Stimulated activated CD8-positive, alpha-beta memory T cell treated with anti-CD3 and anti-CD28 coated beads, Interleukin-4, amount 100 ng/mL, for 4 hours (primary cell): ENCODE measurements at places on chromosomes 5 and 9.
A peak's percentile ranks its signal among the peaks of the same experiment; 100 is the strongest.

- DNase-seq, result no peak
These were observed 108.9 kb upstream of the CHD1 start for GRCh38 chr5:99037668-99038067.

GRCh38 chr5:42988568-42988967 is 51.6 kb downstream of the ANXA2R start:
- DNase-seq, result no peak

DNA sequence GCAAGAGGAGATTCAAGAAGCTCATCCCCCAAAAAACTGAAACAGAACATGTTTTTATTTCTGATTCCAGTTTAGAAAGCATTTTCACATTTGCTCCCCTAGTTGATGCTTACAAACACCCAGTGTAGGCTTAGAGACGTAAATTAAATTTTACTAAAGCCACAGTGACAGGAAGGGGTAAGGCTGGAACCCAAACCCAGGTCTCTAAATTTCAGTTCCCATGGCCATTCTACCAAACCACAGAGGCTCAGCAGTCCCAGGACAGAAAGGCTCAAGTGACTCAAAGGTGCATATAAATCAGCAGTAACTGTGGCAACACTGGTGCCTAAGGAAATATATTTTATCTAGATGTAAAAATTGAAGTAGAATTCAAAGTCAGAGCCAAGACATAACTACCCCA is 128.7 kb downstream of the CEP120 start:
- DNase-seq, result no peak

- no peak for DNase-seq
These were observed 19.8 kb downstream of the IFT74 start for GRCh38 chr9:26975728-26976707.

- no peak for DNase-seq
These were observed 34.5 kb upstream of the LCP2 start for GRCh38 chr5:170332058-170332457.

- no peak for DNase-seq
These were observed 714.1 kb upstream of the CDH10 start for GRCh38 chr5:25358919-25359318.

DNA sequence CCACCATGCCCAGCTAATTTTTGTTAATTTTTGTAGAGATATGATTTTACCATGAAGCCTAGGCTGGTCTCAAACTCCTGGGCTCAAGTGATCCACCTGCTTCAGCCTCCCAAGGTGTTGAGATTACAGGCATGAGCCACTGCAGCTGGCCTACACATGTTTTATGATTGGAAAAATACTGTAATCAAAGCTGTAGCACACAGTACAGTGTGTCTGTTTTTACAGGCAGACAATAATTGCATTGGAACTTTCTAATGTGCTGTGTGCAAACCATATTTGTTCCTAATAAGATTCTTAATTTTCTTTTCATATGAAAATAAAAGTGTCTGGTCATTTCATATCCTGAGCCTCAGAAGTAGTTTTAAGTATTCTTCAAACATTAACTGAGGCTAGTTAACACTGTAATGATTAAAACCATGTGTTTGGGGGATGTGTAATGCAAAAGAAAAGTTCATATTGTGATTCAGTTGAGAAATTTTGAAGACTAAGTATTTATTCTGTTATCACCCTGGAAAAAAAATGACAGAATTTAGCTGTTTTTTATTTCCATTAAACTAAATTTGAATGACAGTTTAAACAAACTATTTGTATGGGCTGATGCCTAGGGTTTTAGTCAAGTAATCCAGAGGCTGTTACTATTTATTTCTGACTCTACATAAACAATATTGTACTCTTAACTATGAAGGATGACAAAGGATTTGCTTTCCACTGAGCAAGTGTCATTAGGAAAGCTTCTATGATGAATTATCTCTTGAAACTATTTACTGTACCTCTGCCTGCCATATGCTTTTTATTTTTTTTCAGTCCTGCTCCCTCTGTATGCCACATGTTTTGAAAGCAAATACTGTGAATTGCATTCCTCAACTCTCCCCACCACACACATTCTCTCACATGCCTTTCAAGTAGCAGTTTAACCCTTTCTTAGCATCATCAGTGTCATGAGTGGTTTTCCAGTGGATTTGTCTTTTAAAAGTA is 111.5 kb downstream of the MTREX start:
- no peak for DNase-seq

GRCh38 chr5:78008356-78008967 is 232.3 kb upstream of the TBCA start:
- DNase-seq, result no peak

DNA sequence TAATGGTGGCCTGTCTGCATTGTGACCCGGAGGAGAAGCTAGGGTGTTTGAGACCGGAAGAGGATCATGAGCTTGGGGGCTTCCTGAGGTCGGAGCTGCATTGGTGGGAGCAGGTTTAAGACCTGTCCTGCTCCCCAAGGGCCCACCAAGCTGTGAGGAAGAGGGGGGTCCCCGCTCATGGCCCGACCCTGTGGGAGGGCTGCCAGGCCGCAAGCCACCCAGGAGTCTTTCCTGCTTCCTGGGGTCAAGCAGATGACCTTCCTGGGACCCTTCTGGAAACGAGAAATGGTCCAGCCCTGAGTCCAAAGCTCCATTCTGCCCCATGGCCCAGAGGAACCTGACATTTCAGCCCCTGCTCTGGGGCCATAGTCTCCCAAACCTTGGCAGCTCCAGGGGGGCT is 61.5 kb upstream of the RNU6ATAC start:
- no peak for DNase-seq

- no peak for DNase-seq
These were observed 370.3 kb downstream of the NNT start for GRCh38 chr5:43973318-43973717.

DNA sequence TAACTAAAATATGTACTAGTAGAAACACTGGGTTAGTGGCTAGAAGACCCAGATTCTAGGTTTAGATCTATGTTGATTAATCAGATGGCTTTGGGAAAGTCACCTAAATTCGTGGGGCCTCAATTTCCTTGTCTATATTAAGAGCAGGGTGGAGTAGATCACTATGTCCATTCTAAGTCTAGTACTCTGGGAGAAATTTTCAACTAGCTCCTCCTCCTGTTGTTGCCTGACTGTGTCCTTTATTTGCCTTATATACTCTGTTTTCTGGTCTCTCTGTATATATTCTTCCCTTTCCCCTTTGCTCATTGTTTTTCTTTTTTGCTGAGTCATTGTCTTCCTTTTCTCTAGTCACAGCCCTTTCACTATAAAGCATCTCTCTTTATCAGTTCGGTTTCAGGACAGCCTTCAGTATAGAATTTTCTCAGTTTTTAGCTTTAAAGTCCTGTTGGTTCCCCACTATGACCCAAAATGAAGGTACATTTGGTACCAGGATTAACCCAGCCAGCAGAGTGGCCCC is 44.5 kb upstream of the CDH6 start:
- DNase-seq, result no peak

- peak; percentile 18 for DNase-seq
These were observed 65.3 kb downstream of the ARHGEF37 start for GRCh38 chr5:149646564-149646963.

- DNase-seq, result no peak
These were observed 290.6 kb downstream of the FBXL7 start for GRCh38 chr5:15790446-15791018.

DNA sequence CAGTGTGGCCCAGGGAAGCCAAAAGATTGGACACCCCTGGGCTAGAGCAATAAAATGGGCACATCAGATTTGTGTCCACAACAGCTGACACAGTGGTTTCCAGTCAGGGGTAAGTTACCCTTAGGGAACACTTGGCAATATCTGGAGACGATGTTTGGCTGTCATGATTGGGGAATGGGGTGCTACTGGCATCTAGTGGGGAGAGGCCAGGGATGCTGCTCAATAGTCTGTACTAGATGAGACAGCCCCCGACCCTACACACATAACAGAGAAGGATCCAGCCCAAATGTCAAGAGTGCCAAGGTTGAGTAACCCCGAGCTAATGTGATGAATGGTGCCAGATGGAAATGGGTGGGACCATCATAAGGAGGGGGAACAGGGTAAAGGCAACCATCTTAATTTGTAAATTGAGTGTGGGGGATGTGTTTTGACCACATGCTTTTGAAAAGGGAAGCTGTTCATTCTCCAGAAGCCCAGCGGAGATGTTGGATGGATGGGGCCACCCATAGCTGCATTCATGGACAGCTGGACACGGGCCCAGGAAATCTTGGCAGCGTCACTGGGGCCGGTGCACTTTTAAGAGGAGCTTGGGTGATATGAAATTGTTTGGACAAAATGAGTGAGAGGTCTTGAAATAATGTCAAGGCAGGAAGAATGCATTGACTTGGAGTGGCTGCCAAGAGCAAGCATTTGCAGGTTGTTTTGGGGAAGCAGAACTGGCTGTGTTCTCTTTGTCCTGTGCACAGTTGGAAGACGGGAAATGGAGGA is 33.4 kb downstream of the SYK start:
- DNase-seq, result no peak

GRCh38 chr5:125317536-125317995 is 571.1 kb upstream of the ZNF608 start:
- no peak for DNase-seq

GRCh38 chr5:15752663-15753285 is 252.8 kb downstream of the FBXL7 start:
- DNase-seq, result no peak
